ENCODE measurements at places on chromosomes 12 and 14.
A peak's percentile ranks its signal among the peaks of the same experiment; 100 is the strongest.

DNA sequence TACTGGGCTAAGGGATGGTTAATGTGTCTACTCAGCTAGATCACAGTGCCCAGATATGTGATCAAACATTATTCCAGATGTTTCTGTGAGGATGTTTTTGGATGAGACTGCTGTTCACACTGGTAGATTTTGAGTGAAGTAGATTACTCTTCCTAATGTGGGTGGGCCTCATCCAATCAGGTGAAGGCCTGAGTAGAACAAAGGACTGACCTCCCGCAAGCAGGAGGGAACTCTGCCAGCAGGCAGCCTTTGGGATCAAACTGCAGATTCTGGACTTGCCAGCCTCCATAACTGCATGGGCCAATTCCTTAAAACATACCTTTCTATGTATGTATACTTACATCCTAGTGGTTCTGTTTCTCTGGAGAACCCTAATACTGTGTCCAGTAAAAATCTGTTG lies 219.3 kb downstream of the APAF1 start:
- DNase-seq, result no peak

GRCh38 chr12:388541-389141 lies 479 bp downstream of the KDM5A start:
- DNase-seq, result peak; percentile 33

GRCh38 chr12:100954118-100954517 lies 159.5 kb downstream of the ANO4 start:
- no peak for DNase-seq

GRCh38 chr12:106115440-106115839 lies 23.3 kb downstream of the NUAK1 start:
- DNase-seq, result no peak

DNA sequence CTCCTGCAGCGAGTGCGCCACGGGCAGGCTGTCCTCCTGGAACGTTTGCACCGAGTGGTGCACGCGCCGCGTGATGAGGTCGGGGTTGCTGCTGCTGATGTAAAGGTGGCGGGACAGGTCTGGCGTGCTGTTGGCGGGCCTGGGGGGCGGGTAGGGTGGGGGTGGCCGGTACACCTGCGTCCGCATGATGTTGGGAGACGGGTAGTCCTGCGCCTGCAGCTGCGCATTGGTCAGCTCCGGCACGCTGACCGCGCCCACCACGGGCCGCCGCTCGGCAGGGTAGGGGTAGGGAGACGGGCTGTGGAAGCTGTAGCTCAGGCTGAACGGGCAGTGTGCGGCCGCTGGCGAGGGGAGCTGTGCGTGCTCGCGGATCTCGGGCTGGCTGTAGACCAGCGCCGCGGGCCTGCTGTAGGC lies 75.2 kb downstream of the PTPN21 start:
- DNase-seq, result no peak

- DNase-seq, result no peak
These were observed 30.1 kb downstream of the NRDE2 start for GRCh38 chr14:90301668-90302090.

DNA sequence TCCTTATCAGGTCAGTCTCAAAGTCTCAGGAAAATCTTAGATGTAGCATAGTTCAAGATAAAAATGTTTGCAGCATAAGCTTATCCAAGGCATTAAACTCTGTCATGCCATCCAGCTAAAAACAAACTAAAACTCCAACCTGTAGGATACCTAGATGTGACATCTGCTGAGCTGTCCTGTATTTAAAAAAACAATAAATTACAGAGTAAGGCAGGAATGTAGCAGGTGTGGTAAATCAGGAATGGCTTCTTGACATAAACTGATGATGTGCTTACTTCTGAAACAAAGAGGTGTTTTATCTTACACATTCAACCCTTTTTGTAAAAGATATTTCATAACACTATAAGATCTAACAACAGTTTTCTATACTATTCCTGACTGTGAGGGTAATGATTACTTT lies 30.6 kb upstream of the DLGAP5 start:
- DNase-seq, result no peak

DNA sequence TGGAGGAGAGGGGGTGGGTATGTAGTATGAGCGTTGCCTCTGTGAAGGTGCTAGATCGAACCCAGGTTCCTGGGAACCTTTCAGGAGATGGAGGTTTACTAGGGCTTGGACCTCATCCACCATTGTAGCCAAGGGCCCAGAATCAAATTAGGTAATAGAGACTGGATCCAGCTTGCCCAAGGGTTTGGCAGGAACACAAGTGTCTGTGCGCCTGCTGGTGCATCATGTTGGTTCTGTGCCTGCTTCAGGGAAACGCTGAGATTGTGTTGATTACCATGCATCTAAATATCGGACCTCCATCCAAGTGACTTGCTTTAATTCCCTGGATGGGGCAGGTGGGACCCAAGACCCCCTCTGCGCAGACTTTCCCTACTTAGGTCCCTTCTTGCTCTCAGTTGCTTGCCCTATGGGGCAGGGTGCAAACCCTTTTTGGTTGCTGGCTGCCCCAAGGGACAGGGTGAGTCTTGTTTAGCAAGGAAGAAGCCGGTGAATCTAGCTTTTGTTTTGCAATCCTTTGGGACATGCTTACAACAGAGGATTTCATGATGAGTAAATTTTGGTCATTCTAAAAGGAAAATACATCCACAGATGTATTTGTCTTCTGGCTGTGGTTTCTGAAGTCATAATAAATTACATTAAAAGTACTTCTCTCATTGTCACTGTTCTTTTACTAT lies 189.8 kb upstream of the PRICKLE1 start:
- no peak for DNase-seq

- no peak for DNase-seq
These were observed 148.8 kb upstream of the EGLN3 start for GRCh38 chr14:34099635-34100034.

DNA sequence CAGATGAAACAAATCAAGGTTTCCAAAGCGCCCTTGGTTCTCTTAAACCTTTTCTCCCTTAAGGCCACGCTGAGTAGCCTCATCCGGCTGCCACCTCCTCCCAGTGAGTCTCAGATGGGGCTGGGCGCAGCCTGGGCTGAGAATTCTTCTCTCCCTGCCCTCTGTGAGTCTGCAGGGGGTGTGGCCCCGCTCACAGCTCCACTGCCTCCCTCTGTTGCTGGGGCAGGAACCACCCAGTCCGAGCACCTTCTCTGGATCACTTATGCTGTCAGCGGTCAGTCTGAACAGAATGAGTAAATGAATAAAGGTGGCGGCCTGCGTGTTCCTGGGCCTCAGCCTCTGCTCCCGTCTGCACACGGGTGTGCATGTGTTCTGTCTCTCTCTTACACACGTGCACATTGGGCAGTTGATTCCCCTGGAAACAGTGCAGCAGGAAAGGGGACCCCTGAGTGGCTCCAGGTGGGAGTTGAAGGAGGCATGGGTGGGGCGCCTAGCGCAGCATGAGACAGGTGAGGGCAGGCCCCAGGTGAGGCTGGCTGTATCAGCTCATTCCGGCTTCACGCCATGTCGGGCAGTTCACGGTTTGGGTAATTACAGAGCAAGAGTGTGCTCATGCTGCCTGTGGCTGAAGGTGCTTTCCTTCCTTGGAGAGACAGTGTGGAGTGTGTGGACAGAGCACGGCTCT lies 4.3 kb downstream of the PAPLN start:
- DNase-seq, result no peak

- DNase-seq, result no peak
These were observed 341 bp downstream of the ZNF10 start for GRCh38 chr12:133130808-133131128.

DNA sequence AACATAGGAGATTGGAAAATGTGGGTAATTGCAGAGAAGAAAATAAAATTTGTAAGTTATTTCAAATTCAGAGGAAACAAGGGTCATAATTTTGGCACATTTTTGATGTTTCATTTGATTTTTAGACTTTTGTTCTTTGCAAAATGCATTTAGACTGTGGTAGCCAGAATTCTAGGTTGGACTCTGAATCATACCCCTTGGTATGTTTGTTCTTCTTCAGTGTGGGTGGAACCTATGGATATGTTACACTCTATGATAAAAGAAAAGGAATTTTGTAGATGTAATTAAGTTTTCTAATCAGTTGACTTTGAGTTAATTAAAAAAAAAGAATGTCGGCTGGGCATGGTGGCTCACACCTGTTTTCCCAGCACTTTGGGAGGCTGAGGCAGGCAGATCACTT lies 827.0 kb downstream of the AACS start:
- no peak for DNase-seq

DNA sequence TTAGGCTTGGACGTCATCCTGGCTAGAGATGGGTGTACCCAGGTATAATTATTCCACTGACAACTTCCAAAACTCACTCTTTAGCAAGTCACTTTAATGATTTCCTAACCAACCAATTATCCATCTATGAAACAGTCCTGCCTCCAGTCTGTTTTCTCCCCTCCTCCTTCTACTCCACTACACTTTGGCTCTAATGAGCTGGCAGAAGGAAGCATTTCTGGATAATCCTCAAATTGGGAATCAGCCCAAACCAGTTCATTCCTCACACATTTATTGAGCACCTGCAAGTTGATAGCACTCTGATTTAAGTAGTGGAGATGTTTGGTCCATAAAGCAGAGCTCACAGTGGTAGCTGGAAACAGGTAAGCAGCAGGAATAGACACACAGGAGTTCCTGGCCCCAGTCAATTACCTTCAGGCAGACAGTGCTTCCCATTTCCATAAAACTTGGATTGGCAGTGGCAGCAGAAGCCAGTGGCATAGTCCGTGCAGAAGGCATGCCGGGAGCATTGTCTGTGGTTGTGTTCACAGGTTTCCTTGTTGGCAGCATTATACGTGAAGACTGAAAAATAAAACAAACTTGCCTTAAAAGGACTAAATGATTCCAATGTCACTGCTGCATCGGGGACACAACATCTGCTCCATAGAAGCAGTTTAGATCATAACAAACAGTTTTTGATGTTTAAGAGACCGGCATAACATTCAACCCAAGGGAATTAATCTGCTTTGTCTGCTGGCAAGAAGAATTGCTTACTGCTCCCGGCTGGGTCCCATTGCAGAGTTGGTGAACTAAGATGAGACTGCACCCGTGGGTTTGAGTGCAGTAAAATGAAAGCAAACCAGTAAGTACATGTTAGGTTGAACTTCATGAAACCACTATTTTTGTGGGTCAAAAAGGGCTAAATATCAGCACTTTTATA lies 26.2 kb downstream of the NID2 start:
- DNase-seq, result no peak

GRCh38 chr12:122155705-122156104 lies 18.3 kb downstream of the IL31 start:
- no peak for DNase-seq

GRCh38 chr12:112386726-112387125 lies 4.5 kb upstream of the HECTD4 start:
- no peak for DNase-seq

DNA sequence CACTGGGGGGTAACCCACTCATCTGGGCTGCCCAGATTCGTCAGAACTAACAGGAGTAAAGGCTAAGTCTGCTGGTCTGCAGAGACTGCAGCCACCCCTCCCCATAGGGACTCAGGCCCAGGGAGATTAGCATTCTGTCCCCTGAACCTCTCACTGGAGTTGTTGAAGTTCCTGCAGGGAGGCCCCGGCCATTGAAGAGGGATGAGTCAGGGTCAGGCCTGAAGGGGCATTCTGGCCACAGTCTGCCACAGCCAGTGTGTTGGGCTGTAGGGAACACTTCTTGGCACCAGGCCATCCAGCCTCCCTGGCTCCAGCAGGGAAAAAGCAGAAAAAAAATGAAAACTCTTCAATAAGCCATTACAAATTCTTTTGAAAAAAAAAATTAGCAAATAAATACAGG lies 35.3 kb downstream of the KLRK1 start:
- no peak for DNase-seq

DNA sequence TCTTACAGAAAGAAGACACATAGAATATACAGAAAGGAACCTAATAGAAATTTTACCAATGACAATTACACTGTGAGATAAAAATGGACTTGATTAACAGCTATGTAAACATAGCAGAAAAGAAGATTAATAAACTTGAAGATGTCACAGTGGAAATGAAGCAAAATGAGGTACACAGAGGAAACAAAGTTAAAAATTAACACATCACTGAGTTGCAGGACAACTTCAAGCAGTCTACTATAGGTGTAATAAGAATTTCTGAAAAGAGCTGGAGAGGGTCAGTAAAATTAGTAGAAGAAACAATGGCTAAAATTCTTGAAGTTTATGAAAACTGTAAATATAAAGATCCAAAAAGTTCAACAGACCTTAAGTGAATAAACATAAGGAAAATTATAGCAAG lies 738.7 kb downstream of the C12orf50 start:
- no peak for DNase-seq

GRCh38 chr12:125989696-125990095 lies 924.5 kb downstream of the AACS start:
- no peak for DNase-seq

GRCh38 chr14:100401031-100401692 lies 78.0 kb downstream of the SLC25A47 start:
- no peak for DNase-seq

DNA sequence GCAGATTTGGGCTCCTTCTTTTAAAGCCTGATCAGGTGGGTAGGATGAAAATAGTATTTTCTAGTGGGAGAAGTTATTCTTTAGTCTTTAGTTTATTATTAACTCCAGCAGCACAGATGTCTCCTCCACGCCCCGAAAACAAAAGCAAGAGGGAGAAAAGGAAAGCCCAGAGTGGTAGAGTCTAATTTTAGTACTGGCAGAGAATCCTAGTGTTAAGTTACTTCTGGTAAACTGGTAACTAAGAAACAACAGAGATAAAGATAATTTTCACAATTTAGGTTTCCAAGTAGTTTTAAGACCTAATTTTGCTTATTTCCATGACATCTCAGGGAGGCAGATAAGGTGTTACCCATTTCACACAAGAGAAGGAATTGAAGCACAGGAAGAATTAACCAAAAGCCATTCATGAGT lies 16.3 kb downstream of the ATP5MC2 start:
- no peak for DNase-seq

DNA sequence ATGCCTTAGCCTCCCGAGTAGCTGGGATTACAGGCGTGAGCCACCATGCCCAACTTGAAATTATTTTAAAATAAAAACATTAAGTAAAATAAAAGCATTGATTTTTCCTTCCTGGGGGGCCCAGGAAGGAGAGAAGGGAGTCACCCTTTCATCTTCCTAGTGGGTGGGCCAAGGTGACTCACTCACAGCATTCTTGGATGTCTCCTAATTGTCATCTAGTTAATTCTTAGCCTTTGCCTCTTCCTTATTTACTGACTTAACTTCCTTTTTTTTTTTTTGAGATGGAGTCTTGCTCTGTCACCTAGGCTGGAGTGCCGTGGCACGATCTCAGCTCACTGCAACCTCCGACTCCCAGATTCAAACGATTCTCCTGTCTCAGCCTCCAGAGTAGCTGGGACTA lies 29.2 kb downstream of the TMEM120B start:
- no peak for DNase-seq

- no peak for DNase-seq
These were observed 51.0 kb downstream of the FZD10 start for GRCh38 chr12:130213249-130213648.

- no peak for DNase-seq
These were observed 38.0 kb downstream of the CCDC85C start for GRCh38 chr14:99566009-99566389.

GRCh38 chr14:56185992-56186391 lies 67.8 kb downstream of the PELI2 start:
- no peak for DNase-seq

DNA sequence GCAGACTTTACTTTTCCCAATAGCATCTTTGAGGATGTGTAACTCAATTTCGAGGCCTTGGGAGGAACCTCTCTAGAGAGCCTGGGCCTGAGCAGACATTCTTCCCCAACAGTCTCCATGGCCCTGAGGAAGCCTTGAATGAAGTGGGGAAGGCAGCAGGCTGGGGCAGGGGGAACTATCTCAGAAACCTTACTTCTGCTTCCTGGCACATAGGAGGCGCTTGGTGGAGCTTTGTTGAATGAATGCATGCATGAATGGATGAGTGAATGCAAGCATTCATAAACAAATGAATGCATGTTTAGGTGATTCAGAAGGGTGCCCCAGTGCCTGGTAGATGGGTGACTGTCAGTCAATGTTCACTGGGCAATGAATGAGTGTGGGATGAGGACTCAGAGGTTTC lies 58.3 kb downstream of the GALNT16 start:
- DNase-seq, result no peak

All from HS-27A (cell line).